ENCODE measurements at places on chromosomes 7 and 10. TPM values are rescaled to one million over a fixed set of nuclear protein-coding genes. Genes with fewer than 3 reads are reported as not detected.

Gene CREB5
- total RNA-seq: 48.1 TPM

Gene SCIN
- total RNA-seq: under 0.01 TPM

Gene ASB15
- total RNA-seq: not detected

Gene HOXA11
- total RNA-seq: under 0.01 TPM

Gene SFTPA1
- total RNA-seq: not detected

Gene VIPR2
- under 0.01 TPM for total RNA-seq

Gene CHN2
- 0.29 TPM for total RNA-seq

Gene TMEM72
- not detected for total RNA-seq

Measured in smooth muscle cell of trachea (primary cell).